ENCODE measurements at places on chromosomes 2 and 18. TPM values are rescaled to one million over a fixed set of nuclear protein-coding genes. Genes with fewer than 3 reads are reported as not detected.

GRCh38 chr2:186424265-186424664 lies 61.8 kb upstream of the ZC3H15 start:
- H3K27ac ChIP-seq = no peak overlapping the region
- no peaks in the 10 kb centered on the region for H3K36me3 ChIP-seq

- DNase-seq = no peak
- no peak overlapping the region for H3K4me3 ChIP-seq
- H3K36me3 ChIP-seq = no peaks in the 10 kb centered on the region
- no peaks in the 10 kb centered on the region for H3K27me3 ChIP-seq
- no peak overlapping the region for H3K27ac ChIP-seq
- no peaks in the 10 kb centered on the region for H3K4me1 ChIP-seq
Measured at GRCh38 chr2:38491436-38491835, 111.3 kb downstream of the HNRNPLL start.

GRCh38 chr2:109374548-109375130 lies 239.1 kb downstream of the SEPTIN10 start:
- H3K4me1 ChIP-seq = no peaks in the 10 kb centered on the region
- no peak overlapping the region for H3K4me3 ChIP-seq
- H3K36me3 ChIP-seq = no peaks in the 10 kb centered on the region
- DNase-seq = no peak

GRCh38 chr18:47594621-47595086 lies 335.8 kb downstream of the SMAD2 start:
- H3K27ac ChIP-seq = no peak overlapping the region
- peaks cover 1% of the 10 kb centered on the region for H3K36me3 ChIP-seq
- no peak overlapping the region for H3K4me3 ChIP-seq
- no peak for DNase-seq
- peaks cover 35% of the 10 kb centered on the region for H3K27me3 ChIP-seq

DNA sequence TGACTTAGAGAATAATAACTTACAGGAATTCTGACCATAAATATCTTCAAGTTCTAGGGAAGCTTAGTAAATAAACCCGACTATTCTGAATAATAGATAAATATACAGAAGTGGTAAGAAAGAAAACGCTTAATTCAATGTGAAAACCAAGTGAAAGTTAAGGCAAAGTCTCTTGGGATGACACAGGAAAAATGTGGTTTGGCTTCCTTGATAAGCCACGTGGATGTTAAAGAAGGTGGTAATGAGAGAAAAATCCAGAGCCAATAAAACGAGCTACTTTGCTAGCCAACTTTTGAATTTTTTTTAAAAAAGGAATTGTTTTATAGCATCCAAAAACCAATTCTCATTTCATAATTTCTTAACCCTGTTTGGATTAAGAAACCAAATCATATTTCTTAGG lies 166.2 kb upstream of the VRK2 start:
- H3K4me3 ChIP-seq = no peak overlapping the region
- no peak overlapping the region for H3K27ac ChIP-seq
- DNase-seq = no peak
- no peaks in the 10 kb centered on the region for H3K27me3 ChIP-seq
- H3K4me1 ChIP-seq = peaks cover 25% of the 10 kb centered on the region
- H3K36me3 ChIP-seq = no peaks in the 10 kb centered on the region

GRCh38 chr2:156489195-156489594 lies 53.0 kb downstream of the GPD2 start:
- H3K4me1 ChIP-seq = peaks cover 2% of the 10 kb centered on the region
- no peak overlapping the region for H3K27ac ChIP-seq
- H3K36me3 ChIP-seq = no peaks in the 10 kb centered on the region
- no peak overlapping the region for H3K4me3 ChIP-seq
- DNase-seq = no peak

DNA sequence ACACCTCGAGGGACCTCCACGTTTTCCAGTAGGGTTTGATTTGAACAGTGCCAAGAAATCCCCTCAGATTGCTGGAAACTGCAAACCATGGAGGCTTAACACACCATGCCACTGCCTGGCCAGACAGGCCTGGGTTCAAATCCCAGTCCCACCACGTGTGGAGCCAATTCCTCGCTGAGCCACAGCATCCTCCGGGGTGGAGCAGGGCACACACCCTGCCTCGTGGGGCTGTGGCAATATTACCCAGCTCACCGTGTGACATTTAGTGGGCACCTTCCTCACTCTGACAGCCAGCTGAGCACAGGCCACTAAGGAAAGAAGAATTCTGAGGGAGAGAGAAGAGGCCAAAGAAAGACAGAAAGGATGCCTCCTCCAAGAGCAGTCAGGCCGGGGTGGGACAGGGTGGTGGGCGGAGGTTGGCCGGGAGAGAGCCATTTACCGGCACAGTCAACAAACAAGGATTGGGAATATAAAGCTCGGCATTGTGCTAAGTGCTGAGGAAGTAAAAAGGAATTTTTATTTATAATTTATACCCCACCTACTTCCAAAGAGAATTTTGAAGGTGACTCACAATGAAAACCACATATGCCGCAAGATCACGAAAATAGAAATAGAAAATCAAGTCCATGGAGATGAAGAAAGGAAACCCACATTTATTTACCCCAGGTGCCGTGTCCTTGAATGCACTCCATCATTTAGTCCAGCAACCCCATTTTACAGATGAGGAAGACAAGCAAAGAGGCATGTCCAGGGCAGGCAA lies 111.5 kb downstream of the MCFD2 start:
- H3K27ac ChIP-seq = peak overlapping the region; percentile 16
- peaks cover 12% of the 10 kb centered on the region for H3K27me3 ChIP-seq
- no peak for DNase-seq
- H3K36me3 ChIP-seq = peaks cover 5% of the 10 kb centered on the region

- H3K4me1 ChIP-seq = peaks cover 29% of the 10 kb centered on the region
- no peaks in the 10 kb centered on the region for H3K36me3 ChIP-seq
- no peak overlapping the region for H3K27ac ChIP-seq
- no peak overlapping the region for H3K4me3 ChIP-seq
Measured at GRCh38 chr18:23719634-23720201, 30.5 kb downstream of the LAMA3 start.

DNA sequence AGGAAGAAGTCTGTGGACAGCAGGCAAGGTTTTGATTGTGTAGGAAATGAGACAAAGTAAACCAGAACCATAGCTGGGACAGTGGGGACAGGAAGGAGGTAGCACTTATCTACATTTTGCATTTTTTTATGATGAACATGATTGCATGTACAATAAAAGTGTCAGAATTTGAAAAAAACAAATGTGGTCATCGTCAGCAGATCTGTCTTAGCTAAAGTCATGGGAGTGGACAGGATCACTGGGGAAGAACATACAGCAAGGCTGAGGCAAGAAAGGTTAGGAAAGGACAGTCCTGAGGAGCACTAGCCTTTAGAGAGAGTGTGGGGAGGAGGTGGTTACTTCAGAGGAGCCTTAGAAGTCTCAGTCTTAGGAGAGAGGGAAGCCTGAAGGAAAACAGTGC lies 35.1 kb upstream of the SLC14A2 start:
- peak overlapping the region; percentile 39 for H3K27ac ChIP-seq

DNA sequence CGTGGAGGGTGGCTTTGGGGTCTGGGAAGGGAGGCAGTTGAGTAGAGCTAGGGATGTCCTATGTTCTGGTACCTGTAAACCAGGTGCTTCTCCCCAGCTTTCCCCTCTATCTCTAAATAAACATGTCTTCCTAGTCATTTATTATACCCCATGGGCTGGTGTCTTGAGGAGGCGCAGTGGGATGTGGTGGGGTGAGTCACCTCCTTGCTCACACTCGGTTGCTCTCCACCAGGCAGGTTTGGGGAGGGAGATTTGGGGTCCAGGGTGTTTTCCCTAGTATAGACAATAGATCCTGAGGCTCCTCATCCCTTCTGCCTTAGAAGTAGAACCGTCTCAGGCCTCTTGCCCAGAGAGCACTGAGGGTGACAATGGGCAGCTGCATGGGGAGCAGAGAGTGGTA lies 5.1 kb downstream of the PSD4 start:
- no peak overlapping the region for H3K27ac ChIP-seq
- H3K27me3 ChIP-seq = no peaks in the 10 kb centered on the region
- H3K4me1 ChIP-seq = peaks cover 10% of the 10 kb centered on the region
- H3K4me3 ChIP-seq = no peak overlapping the region
- DNase-seq = no peak
- H3K36me3 ChIP-seq = no peaks in the 10 kb centered on the region

DNA sequence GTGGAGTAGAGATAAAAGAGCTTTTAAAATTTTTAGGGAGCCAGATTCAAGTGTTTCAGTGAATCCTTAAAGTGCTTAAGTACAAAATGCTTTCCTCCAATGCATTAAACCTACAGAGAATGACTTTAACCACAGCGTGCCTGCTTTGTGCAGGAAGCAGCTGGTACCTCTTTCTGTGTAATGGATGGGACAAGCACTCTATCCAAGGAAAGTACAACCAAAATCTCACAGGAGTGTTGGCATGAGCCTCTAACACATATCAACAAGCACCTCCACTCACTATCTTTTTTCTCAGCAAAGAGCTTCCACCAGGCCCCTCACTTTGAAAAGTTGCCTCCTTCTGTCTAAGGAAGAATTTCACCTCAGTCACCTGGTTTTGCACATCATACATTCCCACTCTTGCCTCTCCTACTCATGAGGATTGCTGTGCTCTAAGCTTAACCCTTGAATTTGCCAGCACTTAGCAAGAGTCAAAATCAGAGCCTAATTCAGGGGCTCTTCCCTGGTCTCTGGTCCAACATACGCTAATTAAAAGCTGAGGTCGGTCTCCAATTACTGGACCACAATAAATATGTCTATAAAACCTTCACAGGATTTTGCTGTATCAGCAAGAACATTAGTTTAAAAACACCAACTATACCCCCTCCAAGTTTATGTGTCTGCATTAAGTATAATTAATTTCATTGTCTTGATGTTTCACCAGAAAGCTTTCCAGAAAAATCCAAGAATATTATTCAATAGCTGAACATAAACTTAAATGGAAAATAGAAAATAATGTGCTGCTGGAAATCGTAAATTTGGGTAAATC lies 68.9 kb downstream of the ZNF521 start:
- no peak overlapping the region for H3K4me3 ChIP-seq
- DNase-seq = no peak
- H3K27me3 ChIP-seq = no peaks in the 10 kb centered on the region
- H3K27ac ChIP-seq = no peak overlapping the region
- no peaks in the 10 kb centered on the region for H3K36me3 ChIP-seq

DNA sequence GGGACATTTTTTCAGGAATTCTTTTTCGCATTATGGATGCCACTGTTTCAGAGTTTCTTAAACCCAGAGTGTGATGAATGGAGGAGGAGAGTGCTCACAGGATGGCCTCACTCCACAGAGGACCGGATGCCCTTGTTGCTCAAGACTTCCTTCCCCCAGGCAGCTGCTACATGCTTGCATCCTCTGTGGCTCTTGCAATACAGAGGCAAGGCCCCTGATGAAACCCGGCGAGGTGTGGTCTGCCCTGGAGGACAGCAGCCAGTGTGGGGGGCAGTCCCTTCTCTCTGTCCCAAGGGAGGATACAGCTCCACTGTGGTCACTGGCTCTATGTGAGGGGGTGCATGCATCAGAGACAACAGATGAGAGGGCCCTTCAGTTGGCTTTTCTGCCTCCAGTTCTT lies 109.6 kb downstream of the SH3RF3 start:
- H3K36me3 ChIP-seq = no peaks in the 10 kb centered on the region
- peaks cover 7% of the 10 kb centered on the region for H3K27me3 ChIP-seq
- no peak overlapping the region for H3K4me3 ChIP-seq
- peaks cover 47% of the 10 kb centered on the region for H3K4me1 ChIP-seq
- no peak overlapping the region for H3K27ac ChIP-seq
- no peak for DNase-seq

DNA sequence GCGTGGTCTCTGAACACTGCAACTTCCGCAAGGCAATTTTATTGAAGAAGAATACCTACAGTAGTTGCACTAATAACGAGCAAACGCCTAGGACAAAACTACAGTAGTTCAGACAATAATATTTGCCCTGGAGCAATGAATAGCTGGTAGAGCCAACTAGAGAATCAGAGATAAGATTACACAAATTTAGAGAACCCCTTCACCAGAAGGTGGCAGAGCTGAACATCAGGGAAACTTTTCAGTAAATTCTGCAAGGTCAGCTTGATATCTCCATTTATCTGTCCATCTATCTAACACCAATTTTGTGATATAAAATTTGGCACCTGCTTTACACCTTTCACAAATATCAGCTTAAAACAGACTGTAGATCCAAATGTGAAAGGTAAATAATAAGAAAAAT lies 43.8 kb downstream of the CDH19 start:
- peaks cover 8% of the 10 kb centered on the region for H3K27me3 ChIP-seq
- no peak overlapping the region for H3K27ac ChIP-seq
- H3K4me1 ChIP-seq = no peaks in the 10 kb centered on the region
- H3K36me3 ChIP-seq = no peaks in the 10 kb centered on the region
- DNase-seq = no peak

GRCh38 chr2:238851761-238852160 lies 3.9 kb downstream of the TWIST2 start:
- peaks cover 19% of the 10 kb centered on the region for H3K4me1 ChIP-seq
- peak overlapping the region; percentile 74 for H3K4me3 ChIP-seq
- DNase-seq = no peak
- peaks cover 79% of the 10 kb centered on the region for H3K27me3 ChIP-seq
- peak overlapping the region; percentile 62 for H3K27ac ChIP-seq
- H3K36me3 ChIP-seq = no peaks in the 10 kb centered on the region

- H3K4me1 ChIP-seq = peaks cover 33% of the 10 kb centered on the region
- no peak for DNase-seq
- H3K4me3 ChIP-seq = no peak overlapping the region
Measured at GRCh38 chr2:165373278-165374010, 96.1 kb upstream of the CSRNP3 start.

DNA sequence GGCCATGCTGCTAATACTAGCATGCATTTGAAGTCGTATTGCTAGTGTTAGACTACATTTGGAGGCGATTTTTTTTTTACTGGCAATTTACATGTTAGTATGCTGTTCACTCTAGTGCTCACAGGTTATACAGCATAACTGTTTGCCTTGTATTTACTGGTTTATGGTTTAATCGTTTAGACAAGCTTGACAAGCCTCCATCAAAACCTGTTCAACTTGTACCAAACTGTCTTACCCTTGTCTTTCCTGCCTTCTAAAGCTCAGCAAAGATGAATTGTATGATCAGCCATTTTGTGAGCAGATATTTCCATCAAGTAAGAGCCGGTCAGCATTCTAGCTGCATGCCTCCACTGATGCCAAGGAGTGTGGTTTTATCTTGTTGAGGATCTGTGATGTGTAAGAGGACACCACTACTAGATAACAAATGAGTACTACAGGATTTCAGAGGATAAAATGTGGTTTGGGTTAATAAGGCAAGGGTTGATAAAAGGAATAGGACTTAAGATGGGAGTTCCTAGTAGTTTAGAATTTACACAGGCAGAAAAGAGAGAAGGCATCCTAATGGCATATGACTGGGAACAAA lies 68.4 kb upstream of the ITM2C start:
- no peaks in the 10 kb centered on the region for H3K27me3 ChIP-seq
- no peak overlapping the region for H3K4me3 ChIP-seq
- H3K27ac ChIP-seq = peak overlapping the region; percentile 33

DNA sequence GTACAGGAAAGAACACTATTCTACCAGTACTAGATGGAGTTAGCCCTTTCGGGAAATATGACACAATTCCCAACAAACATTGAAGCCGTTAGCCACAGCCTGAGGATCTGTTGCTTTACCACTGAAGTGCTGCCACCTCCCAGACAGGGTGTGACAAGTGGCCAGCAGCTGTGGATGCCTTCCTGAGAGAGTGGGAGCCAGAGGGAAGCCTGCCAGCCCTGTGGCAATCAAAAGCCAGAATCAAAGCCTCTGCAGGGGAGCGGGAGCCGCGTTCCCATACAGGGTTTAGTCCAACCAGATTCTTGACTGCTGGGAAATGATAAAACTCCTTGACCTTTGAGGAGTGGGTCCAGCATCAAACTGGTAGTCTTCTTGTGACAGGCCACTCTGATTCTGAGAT lies 38.0 kb downstream of the SLC4A1AP start:
- H3K27ac ChIP-seq = no peak overlapping the region
- H3K4me1 ChIP-seq = peaks cover 20% of the 10 kb centered on the region
- no peak for DNase-seq

The MATN3 gene
- total RNA-seq = 2.1 TPM

The AOX1 gene
- total RNA-seq = 2.2 TPM

The DQX1 gene
- 0.42 TPM for total RNA-seq

The TIA1 gene
- total RNA-seq = 439 TPM

The IER3IP1 gene
- total RNA-seq = 11.0 TPM

The COLEC11 gene
- total RNA-seq = 10.1 TPM

Measured in mesothelial cell of epicardium (in vitro differentiated cells).